ENCODE measurements at places on chromosomes 6 and 20.

- no peak for DNase-seq
Measured at GRCh38 chr6:52361945-52362442, at the start of gene PAQR8. TSS of gene PAQR8 (plus strand) at chr6:52362151. CDS start at chr6:52403214, 41,063 bp downstream.

GRCh38 chr6:10373642-10374359, 41.1 kb downstream of the TFAP2A start:
- DNase-seq, result no peak

GRCh38 chr6:132298344-132298949, 102.8 kb downstream of the MOXD1 start:
- peak; percentile 13 for DNase-seq

GRCh38 chr6:91304521-91304920, 717.6 kb upstream of the MAP3K7 start:
- DNase-seq, result no peak

- DNase-seq, result no peak
Measured at GRCh38 chr6:158242071-158242606, 70.1 kb upstream of the TULP4 start.

DNA sequence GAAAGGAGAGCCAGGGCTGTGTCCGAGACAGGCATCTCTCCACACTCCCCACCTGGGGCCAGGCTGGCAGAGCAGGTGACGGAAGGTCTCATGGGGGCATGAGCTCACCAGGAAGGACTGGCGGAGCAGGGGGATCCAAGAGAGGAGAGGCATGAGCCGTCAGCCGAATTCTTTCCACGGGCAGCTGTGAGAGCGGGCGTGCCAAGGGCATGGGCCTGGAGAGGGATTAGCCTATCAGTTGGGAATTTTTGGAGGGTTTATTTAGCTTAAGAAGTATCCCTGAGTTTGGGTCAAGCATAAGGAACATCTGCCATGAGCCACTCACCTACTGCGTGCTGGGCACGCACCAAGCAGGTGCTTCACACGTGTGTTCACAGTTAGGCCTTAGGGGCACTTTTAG, 60.2 kb upstream of the ZNFX1 start:
- no peak for DNase-seq

GRCh38 chr20:15708984-15709598, 864.2 kb downstream of the KIF16B start:
- DNase-seq, result peak; percentile 81

- DNase-seq, result no peak
Measured at GRCh38 chr6:148001844-148002642, 340.6 kb upstream of the SASH1 start.

- DNase-seq, result no peak
Measured at GRCh38 chr6:115728171-115728570, 332.5 kb downstream of the FRK start.

DNA sequence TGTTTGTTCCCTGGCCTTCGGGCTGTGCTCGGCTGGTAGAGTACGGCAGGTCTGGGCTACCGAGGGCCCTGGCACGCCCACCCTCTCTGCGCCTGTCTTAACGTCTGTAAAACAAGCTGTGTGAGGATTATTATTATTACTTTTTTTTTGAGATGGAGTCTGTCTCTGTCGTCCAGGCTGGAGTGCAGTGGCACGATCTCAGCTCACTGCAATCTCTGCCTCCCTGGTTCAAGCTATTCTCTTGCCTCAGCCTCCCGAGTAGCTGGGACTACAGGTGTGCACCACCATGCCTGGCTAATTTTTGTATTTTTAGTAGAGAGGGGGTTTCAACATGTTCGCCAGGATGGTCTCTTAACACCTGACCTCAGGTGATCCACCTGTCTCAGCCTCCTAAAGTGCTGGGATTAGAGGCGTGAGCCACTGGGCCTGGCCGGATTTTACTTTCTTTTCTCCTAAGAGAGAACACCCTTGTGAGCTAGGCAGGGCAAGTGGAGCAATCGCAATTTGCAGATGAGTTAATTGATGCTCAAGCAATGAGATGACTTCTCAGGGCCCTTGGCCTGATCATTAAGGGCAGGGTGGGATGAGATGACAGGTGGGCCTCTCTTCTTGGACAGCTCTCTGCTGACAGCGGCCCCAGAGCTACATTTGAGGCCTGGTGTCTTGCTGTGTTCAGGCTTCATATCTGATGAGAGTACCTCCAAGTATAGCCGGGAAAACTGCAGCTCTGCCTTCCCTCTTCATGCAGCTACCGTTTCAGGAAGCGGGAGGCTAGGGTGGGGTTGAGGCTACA, 859 bp upstream of the SMIM29 start:
- DNase-seq, result peak; percentile 2

DNA sequence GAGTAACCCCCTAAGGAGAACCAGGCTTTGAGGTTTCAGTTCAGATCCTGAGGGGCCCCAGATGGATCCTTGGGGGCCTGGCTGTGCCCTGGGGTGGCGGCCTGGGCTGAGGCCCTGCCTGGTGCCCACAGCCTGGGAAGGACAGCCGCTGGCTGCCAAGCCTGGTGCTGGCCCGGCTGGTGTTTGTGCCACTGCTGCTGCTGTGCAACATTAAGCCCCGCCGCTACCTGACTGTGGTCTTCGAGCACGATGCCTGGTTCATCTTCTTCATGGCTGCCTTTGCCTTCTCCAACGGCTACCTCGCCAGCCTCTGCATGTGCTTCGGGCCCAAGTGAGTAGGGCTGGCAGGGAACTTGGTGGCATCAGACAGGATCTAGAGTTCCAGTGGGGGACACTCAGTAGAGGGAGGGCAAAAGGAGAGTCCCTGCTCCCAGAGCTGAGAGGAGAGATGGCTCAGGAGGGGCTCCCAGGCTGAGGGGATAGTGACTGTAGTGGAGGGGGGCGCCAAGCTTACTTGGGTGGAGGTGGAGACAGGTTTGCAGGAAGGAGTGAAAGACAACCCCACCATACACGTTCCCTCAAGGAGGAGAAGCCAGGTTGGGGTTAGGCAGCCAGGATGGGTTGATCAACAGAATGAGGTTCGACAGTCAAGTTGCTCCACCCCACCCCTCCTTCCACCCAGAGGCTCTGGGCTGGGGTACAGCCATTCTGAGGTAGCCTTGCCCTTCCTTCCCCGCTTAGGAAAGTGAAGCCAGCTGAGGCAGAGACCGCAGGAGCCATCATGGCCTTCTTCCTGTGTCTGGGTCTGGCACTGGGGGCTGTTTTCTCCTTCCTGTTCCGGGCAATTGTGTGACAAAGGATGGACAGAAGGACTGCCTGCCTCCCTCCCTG, 9.5 kb downstream of the SLC29A1 start:
- DNase-seq, result no peak

DNA sequence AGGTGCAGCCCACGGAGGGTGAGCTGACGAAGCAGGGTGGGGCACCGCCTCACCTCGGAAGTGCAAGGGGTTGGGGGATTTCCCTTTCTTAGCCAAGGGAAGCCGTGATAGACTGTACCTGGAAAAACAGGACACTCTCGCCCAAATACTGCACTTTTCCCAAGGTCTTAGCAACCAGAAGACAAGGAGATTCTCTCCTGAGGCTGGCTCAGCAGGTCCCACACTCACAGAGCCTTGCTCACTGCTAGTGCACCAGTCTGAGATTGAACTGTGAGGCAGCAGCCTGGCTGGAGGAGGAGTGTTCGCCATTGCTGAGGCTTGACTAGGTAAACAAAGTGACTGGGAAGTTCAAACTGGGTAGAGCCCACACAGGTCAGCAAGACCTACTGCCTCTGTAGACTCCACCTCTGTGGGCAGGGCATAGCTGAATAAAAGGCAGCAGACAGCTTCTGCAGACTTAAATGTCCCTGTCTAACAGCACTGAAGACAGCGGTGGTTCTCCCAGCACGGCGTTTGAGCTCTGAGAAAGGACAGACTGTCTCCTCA, 28.0 kb downstream of the SYNE1 start:
- no peak for DNase-seq

GRCh38 chr6:122692807-122693580, 82.8 kb downstream of the PKIB start:
- no peak for DNase-seq

GRCh38 chr6:16496991-16497801, 258.8 kb downstream of the GMPR start:
- peak; percentile 33 for DNase-seq

DNA sequence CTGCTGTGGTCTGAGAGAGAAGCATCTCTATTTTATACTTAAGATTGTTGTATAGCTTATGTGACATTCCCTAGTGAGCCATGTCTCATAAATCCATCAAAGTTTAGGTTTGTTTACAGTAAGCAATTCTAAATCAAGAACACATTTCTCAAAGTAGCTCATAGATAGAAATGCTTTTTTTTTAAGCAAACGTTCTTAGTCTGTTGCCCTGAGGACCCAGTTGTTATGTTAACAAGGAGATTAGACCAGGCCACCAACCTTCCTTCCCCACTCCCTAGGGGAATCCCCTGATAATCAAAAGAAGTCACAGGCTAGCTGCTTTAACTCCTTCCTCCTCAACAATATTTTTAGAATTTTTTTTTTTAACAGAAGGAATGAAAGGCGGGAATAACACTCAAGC, 169.0 kb downstream of the FUT9 start:
- DNase-seq, result peak; percentile 54

DNA sequence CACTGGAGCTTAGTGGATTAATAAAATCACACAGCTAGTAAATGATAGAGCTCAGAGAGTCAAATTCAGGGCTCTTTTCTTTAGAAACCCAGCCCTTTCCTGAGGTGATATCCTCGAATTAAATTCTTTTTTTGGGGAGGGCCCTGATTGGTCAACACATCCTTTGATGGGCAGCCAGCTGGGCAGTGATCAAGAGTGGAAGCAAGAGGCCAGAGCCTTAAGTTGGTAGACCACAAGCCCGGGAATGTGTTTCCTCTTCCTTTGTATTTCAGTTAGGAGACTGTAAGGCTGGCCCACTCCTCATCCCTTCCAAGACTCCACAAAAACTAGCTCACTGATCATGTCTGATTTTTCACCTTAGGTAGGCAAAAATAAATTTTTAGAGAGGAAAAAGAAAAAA, 640.5 kb downstream of the DHX35 start:
- no peak for DNase-seq

DNA sequence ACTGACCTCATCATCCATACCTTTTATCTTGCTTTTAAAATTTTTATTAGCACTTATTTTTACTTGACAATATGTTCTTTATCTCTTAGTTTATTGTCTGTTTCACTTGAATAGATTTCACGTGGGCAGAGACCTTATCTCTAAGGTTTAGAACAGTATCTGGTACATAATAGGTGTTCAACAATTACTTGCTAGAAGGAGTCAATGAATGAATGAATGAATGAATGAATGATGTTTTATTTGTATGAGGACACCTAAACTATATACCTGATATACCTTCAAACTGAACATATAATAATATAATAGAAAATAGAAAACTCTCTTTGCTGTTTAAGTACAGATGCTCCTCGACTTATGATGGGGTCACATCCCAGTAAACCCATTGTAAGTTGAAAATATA, 412.6 kb downstream of the CDKAL1 start:
- no peak for DNase-seq

- DNase-seq, result peak; percentile 74
Measured at GRCh38 chr6:47168180-47168579, 126.0 kb upstream of the ADGRF1 start.

- no peak for DNase-seq
Measured at GRCh38 chr6:132268209-132268608, 133.1 kb downstream of the MOXD1 start.

GRCh38 chr20:1945134-1945618, 48.7 kb downstream of the PDYN start:
- no peak for DNase-seq

- peak; percentile 16 for DNase-seq
Measured at GRCh38 chr6:117536317-117536716, 53.8 kb downstream of the DCBLD1 start.

DNA sequence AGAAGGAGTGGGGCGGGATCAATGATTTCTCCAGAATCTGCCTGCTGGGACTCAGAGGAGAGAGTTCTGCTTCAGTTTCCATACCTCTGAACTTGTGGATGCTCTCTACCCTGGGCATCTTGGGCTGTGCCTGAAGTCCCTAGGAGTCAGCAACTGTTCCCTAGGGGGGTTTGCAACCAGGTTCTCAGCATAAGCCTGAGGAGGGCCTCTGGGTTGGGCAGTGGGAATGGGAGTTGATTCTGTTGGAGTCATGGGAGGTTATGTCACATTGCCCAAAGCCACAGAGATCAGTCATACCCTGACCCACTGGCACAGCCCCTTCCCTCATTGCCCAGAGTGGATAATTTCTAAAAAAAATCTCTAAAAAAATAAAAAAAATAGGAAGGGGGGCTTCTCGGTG, 47.4 kb downstream of the MOCS1 start:
- no peak for DNase-seq

- DNase-seq, result no peak
Measured at GRCh38 chr6:106060167-106060566, 26.0 kb upstream of the PRDM1 start.

DNA sequence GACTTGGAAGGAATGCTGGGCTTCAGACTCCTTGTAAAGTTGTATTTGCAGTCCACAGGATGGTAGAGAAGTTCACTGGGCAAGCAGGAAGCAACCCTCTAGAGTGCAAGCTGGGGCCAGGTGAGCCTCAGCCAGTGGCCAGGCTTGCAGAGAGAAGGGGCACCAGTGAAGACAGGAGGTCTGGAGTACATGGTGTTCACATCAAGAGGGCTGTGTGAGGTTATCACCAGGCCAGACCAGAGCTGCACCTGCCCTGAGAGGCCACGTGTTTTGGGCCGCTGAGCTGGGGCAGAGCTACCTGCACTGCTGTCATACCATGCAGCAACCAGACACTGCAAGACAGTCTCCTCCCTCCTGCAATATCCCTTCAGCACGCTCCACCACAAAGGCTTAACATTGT, 79.0 kb downstream of the SH3BGRL2 start:
- no peak for DNase-seq

DNA sequence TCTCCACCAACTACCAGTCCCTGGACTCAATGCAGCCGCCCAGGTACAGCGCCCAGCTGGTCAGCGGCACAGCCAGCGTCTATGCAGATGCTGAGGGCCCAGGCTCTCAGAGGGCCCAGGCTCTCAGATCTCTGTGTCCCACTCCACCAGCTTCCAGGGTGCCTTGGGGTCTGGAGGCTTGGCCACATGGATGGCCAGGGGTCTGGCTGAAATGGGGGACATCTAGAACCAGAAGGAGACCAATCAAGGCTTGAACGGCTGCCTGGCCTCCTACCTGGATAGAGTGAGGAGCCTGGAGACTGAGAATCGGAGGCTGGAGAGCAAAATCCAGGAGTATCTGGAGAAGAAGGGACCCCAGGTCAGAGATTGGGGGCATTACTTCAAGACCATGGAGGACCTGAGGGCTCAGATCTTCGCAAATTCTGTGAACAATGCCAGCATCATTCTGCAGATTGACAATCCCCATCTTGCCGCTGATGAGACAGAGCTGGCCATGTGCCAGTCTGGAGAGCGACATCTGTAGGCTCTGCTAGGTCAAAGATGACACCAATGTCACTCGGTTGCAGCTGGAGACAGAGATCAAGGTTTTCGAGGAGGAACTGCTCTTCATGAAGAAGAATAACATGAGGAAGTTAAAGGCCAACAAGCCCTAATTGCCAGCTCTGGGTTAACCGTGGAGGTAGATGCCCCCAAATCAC, 44.1 kb upstream of the GRM4 start:
- DNase-seq, result no peak

- DNase-seq, result no peak
Measured at GRCh38 chr6:25874822-25875562, 949 bp upstream of the SLC17A3 start.

- DNase-seq, result peak; percentile 4
Measured at GRCh38 chr20:11581271-11581670, 336.4 kb upstream of the BTBD3 start.
